NCI-H2081 treated with DMSO at 0.1 percent for 48 hours (cell line): ENCODE measurements at places on chromosomes 16 and 17.

GRCh38 chr17:70109497-70109896 is 34.5 kb downstream of the KCNJ16 start:
- no peak for DNase-seq

DNA sequence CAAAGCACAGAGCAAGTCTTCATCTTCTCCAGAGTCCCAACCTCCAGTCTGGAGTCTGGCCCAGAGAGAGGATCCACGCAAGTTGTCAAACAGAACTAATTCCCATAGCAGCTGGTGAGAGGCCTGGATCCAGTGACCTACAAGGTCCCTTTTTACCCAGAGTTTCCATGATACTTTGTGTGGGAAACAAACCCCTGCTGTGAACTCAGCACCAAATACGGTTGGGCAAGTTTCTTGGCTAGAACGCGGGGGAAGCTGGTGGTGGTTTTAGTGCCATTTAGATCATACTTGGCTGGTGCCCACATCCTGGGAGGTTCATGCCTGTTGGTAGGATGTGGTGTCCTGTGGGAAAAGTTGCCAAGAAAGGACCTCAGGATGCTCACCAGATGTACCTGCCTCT is 18.1 kb downstream of the TMC7 start:
- DNase-seq = no peak

GRCh38 chr17:29043539-29044145 is 701 bp downstream of the PIPOX start:
- no peak for DNase-seq

GRCh38 chr16:5314377-5314776 is 216.8 kb upstream of the EEF2KMT start:
- DNase-seq = no peak

DNA sequence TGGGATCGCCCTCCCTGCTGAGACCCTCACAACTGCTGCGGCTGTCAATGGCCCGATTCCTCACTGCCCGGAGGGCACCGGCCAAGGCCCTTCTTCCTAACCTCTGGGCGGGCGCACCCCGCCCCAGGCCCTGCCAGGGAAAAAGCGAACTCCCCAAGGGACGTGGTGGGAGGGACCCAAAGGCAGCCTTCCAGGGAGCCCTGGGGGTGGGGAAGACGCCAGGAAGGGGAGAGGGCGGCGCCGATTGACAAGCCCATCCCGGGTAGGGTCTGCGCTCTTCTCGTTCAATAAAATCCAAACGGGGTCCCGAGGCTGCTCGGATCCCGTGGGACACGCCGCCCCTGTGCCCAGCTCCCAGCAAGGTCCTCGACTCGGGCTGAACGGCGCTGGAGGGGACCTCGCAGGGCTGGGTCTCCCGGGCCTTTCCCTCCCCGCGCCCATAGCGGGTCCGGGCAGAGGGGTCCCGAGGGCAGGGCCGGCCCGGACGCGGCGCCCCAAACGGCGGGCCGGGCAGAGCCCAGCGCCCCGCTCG is 416 bp downstream of the KIFC3 start:
- DNase-seq = no peak

DNA sequence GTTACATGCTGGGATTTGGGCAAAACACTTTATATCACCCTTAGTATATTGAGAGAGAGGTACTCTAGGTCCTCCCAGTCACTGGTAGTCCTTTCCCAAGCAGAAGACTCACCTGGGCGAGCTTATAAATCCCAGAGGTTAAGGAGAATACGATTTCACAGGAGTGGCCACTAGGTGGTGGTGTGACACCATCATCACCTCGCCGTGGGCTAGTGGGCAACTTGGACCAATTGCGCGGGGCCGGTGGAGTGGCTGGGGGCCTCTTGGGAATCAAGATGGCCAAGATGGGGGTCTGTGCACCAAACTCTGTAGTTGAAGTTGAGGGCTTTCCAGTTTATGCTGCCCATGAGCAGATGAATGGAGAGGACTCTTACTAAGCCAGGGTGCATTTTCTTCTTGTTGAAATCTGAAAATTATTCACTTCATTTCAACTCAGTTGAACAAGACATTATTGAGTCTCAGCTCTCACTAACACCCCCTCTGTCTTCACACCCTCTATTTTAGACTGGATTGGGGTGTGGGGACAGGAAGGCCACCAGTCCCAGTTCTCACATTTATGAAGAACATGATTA is 38.2 kb upstream of the PIRT start:
- no peak for DNase-seq

- DNase-seq = no peak
These were observed 7.5 kb upstream of the XPO6 start for GRCh38 chr16:28219282-28219681.

- no peak for DNase-seq
These were observed 44.1 kb downstream of the MARCHF10 start for GRCh38 chr17:62763891-62764600.

GRCh38 chr17:57471868-57472368 is 215.6 kb downstream of the MSI2 start:
- no peak for DNase-seq

GRCh38 chr17:27446569-27447301 is 9.5 kb upstream of the KSR1 start:
- no peak for DNase-seq

- no peak for DNase-seq
These were observed 1.1 kb downstream of the RAI1 start for GRCh38 chr17:17682293-17682736.
